ENCODE measurements at places on chromosomes 7 and 10.

DNA sequence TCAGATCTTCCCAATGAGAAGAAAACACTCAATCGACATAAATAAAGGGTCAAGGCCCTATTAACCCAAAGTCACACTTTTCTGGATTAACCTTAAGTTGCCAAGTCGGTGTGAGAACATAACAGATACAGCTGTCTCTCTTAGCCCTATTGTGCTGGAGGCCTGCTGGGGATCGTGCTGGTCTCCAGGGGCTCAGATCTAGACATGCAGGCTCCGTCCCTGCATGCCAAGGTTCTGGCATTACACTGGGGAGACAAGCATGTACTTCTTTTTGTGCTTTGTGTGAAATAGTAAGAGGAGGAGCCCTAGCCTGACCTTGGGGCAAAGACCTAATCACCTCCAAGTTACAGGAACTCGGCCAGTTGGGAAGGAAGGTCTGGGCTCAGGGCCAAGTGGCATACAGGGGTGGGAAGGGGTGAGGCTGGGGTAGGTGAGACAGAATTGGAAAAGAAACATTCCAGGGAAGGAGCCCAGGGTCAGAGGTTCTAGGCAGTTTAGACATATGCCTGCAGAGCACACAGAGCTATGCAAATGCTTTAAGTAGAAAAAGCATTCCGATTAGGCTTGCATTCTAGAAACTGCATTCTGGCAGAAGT is 216.4 kb downstream of the HECW1 start:
- no peak for DNase-seq

DNA sequence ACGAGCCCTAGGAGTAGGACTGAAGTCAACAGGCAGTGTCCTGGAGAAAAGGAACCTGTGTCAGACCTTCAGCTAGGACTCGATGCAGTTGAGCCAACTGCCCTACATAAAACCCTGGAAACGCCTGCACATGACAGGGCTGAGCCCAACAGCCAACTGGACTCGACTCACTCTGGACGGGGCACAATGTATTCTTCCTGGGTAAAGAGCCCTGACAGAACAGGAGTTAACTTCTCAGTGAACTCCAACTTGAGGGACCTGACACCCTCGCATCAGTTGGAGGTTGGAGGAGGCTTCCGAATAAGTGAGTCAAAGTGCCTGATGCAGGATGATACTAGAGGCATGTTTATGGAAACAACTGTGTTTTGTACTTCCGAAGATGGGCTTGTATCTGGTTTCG is 93.5 kb downstream of the KMT2E start:
- no peak for DNase-seq

DNA sequence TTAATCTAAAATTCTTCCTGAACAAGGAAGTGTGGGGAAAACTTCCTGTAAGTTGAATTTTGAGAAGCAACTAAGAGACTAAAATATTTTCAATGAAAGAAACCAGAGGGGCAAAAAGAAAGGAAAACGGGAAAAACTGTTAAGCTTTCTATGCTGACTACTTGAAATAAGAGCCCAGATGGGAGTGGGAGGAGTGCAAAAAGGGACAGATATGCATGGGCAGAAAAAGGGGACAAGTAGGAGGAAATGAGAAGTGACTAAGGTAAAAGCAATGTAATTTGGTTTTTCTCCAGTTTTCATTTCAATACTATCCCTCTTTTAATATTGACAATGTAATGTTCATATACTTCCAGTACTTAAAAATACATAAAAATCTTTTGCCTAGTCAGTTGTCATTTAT is 11.1 kb downstream of the OGA start:
- no peak for DNase-seq

DNA sequence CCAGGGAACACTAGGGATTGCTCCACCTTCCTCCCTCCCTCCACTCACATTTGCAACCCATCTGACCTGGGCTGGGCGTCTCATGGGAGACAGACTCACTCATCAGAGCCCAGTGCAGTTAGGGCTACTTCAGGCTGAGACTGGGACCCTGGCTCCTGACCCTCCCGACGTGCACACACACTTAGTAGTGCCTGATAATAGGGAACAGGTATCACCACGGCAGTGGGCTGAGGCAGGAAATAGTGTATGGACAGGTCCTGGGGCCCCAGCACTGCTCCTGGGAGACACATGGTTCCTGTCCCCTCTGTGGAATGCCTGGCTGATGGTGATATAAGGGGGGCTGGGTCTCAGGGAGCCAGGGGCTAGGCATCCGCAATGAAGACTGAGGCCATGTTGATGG is 14.3 kb downstream of the AQP1 start:
- no peak for DNase-seq

- no peak for DNase-seq
These were observed 282.3 kb downstream of the GATA3 start for GRCh38 chr10:8336629-8337331.

DNA sequence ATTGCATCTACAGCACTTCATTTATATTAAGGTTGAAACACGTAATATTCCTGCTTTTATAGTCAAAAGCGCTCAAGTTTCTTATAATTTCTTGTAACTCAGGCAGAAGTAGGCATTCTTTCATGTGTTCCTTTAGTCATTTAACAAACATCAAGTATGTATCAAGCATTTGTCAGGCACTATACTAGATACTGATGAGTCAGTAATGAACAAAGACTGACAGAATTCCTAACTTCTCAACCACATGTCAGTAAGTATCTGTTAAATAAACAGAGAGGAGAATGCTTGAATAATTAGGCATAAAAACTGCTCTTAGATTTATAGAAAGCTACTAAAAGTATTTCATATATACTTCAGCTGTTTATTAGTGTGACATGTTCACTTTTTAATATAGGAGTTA is 9.9 kb downstream of the CRPPA start:
- DNase-seq = no peak

DNA sequence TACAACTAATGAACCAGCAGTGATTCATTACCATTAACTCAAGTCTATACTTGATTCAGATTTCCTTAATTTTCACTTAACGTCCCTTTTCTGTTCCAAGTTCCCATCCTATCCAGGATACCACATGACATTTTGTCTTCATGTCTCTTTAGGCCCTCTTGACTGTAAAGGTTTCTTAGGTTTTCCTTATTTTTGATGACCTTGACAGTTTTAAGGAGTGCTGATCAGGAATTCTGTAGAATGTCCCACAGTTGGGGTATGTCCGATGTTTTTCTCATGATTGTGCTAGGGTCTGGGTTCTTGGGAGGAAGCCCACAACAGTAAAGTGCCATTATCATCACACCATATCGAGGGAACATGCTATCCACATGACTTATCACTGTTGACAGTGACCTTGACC is 162.7 kb downstream of the PTPN20 start:
- DNase-seq = no peak

- no peak for DNase-seq
These were observed 239.1 kb downstream of the KCNMA1 start for GRCh38 chr10:77398558-77398957.

DNA sequence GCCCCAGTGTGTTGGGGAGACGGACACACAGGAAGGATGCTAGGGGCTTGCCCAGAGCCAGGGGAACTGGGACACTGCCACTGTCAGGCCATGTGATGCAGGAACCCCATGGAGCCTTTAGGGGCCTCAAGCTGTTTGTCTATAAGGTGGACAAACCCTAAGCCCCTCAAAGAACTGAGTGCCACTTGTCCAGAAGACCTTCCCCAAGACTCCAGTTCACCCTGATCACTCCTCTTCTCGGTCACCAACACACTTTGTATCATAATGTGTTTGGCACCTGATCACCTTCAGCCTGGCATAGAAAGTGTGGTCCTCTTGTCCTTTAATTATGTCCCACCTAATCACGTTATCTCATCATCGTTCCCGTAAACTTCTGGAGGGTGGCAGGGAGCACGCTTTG is 700 bp downstream of the H2BK1 start:
- DNase-seq = no peak

GRCh38 chr7:2959103-2959680 is 84.5 kb downstream of the CARD11 start:
- DNase-seq = no peak

GRCh38 chr10:59830601-59831259 is 75.6 kb downstream of the CCDC6 start:
- DNase-seq = no peak

DNA sequence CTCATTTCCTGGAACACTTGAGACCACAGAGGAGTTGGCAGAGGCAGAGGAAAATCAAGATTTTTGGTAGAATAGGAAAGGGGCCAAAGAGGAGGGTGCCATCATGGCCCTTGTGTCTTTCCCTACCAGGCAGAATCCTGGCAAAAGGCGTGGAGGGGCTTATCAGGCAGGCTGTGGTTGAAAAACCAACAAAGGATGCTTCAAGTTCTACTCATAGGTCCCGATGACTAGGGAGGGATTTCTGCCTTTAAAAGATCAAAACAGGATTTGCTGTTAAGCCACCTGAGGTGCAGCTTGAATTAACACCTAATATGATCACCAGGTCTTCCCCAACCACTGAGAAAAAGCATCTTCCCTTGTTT is 45.7 kb downstream of the BPGM start:
- DNase-seq = no peak

- DNase-seq = no peak
These were observed 30.9 kb upstream of the KLHL7 start for GRCh38 chr7:23074443-23075261.

DNA sequence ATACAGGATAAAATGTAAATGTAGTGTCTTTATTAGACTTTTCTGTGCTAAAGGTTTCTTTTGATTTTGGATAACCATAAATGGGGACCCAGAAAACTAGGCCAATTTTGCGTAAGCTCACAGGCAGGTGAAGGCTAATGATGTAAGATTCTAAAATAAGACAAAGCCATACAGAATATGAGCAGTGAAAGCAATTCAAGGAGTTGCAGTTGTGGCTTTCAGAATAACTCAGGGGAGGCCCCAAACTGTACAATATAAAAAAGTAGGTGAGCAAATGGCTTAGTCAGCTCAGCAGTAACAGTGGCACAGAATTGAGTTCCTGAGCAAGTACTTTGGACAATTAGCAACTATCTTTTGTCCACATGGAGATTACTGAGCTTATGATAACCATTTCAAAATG is 81.7 kb upstream of the NRP1 start:
- no peak for DNase-seq

GRCh38 chr10:131556061-131556896 is 244.8 kb upstream of the TCERG1L start:
- DNase-seq = no peak

GRCh38 chr7:101436857-101437576 is 74.3 kb downstream of the COL26A1 start:
- DNase-seq = no peak

DNA sequence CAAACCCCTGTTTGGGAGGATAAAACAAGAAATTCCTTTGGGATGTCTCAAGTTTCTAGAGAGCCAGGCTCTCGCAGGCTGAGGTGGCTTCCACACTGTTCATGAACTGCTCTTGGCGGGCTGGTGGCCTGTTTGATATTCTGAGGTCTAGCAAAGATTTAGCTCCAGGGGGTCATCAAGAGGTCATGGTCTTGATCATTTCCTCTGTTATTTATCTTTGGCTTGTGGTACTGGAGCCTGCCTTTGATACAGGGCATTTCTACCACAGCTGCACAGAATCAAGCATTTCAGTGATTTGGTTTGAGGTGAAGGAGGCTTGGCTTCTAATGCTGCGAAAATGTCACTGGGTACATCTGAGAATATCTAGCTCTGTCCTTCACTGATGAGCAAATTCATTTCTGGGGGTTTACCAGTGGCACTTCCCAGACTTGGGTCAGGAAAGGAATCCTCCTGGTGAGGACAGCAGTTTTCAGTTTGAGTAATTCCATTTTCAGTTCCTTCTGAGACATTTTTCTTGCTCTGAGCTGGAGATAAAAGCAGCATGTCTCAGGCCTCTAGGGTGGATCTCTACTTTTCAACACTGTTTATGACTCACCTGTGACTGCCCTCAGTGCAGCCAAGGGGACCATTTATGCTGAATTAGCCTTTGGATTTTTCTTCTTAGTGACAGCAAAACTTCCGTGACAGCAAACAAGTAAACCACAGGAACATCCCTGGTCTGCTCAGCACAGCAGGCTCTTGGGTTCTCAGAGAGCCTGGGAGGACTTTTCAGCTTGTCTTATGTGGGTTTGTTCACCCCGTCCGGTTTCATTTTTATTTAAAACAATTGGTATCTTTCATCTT is 312.0 kb downstream of the RNLS start:
- DNase-seq = no peak

- no peak for DNase-seq
These were observed 16.3 kb upstream of the ZMIZ1 start for GRCh38 chr10:79052291-79053080.

GRCh38 chr10:4633186-4633585 is 192.8 kb upstream of the AKR1E2 start:
- DNase-seq = no peak

- DNase-seq = no peak
These were observed 61.1 kb downstream of the CNOT4 start for GRCh38 chr7:135448753-135449152.

DNA sequence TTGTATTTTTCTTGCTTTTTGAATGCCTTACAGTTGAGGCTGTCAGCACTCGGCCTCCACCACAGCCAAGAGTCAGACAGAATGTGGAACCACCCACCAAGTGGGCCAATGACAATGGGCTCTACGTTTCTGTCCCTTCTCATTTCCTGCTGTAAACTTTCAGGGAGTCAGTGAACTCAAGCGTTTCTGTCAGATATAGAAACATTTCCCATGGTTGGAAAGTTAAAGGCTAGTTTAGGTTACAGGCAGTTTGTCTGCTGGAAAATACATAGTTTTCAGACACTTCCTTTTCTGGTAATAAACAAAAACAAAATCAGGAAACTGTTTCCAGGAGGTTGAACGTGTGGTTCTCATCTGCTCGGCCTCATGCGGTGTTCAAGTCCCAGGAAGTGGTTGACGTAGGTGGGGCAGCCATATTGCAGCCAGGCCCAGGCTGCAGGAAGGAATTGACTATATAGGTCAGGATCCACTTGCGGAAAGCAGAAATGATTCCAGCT is 245.1 kb downstream of the CAMK1D start:
- no peak for DNase-seq

- DNase-seq = no peak
These were observed 2.1 kb upstream of the SAMD9L start for GRCh38 chr7:93150200-93150835.

- no peak for DNase-seq
These were observed 84.7 kb downstream of the NRP1 start for GRCh38 chr10:33249659-33250345.

DNA sequence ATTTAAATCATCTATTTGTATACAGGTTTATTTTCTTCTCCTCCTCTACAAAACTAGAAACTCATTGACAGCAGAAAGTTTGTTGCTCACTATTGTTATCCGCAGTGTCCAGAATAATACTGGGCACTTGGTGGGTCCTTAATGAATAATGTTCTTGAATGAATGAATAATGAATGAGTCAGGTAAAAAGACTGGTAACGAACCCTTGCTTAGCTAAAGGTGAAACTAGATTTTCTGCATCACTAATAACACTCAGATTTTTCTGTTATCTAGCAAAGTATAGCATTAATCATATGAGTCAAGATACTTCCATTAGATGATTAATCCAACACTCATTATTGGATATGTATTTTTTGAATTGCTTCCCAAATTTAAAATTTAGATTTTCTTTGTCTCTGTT is 953.2 kb downstream of the SORCS3 start:
- no peak for DNase-seq

GRCh38 chr10:126131341-126131740 is 235.0 kb downstream of the FANK1 start:
- no peak for DNase-seq

All from stimulated activated CD8-positive, alpha-beta memory T cell treated with anti-CD3 and anti-CD28 coated beads, Interleukin-7, amount 100 ng/mL, for 1 hour (primary cell).